ENCODE measurements at places on chromosomes 5 and 9.

GRCh38 chr9:18045326-18045725, 428.6 kb upstream of the ADAMTSL1 start:
- no peak for DNase-seq

DNA sequence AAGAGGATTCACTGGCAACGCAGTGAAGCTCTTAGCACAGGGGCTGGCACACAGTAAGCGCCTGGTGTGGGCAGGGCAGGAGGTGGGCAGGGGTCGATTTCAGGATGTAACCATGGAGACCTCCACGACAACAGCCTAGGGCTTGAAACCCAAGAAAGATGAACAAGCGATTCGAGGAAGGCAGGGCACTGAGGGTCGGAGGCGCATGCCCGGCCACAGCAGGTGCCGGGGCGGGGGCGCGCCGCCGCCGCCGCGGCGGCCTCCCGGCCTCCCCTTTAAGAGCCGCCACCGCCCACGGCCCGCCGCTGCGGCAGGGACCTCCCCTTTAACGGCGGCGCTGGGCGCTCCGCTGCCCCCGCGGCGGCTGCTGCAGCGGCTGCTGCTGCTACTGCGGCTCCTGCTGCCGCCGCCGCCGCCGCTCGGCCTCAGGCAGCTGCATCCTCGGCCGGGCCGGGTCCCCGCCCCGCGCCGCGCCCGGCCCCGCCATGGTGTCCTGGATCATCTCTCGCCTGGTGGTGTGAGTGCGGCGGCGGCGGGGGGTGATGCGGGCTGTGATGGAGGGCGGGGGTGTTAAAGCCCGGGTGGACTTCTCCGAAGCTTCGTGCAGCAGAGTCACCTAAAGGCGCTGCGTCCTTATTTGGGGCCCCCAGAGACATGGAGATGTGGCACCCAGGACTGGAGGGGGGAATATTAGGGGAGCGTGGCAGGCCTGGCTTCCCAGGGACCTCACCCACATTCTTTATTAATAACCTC, at the start of gene REEP2:
TSS of gene REEP2 (plus strand) at position 334 of the 753 bp plus-strand sequence. CDS start at position 486, 152 bp downstream.
- peak; percentile 55 for DNase-seq

- DNase-seq = no peak
Measured at GRCh38 chr5:36168737-36169136, 16.8 kb downstream of the SKP2 start.

- DNase-seq = no peak
Measured at GRCh38 chr5:75363726-75364495, 26.9 kb downstream of the HMGCR start.

GRCh38 chr5:140488914-140489313, 58.5 kb upstream of the EIF4EBP3 start:
- DNase-seq = no peak

DNA sequence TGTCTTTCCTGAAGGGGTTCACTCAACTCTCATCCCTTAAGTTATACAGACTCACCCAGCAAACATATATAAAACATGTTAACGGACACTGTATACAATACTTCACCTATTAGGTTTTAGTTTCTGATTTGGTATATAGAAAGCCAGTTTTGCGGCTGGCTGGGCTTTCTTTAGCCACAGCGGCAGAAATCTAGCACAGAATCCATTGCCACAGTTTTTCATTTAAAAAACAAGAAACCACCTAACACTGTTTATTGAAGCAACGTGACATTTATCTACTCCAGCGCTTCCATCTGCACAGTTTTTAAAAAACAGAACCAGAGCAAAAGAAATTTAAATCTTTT, 67.3 kb downstream of the SNX30 start:
- no peak for DNase-seq

DNA sequence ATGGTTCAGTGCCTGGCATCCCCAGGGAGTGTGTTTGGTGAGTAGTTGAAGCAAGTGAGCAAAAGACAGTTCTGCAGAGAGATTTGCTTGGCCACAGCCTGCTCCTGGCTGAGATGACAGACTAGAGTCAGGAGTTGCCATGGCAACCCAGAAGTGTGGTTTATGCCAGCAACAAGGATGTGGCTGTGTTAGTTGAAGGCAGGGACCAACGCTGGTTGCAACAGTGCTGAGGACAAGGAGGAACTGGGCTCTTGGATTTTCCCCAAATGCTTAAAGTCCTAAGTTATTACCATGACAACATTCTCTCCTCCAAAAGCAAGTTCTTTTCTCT, 2.7 kb downstream of the NXNL2 start:
- DNase-seq = peak; percentile 39

DNA sequence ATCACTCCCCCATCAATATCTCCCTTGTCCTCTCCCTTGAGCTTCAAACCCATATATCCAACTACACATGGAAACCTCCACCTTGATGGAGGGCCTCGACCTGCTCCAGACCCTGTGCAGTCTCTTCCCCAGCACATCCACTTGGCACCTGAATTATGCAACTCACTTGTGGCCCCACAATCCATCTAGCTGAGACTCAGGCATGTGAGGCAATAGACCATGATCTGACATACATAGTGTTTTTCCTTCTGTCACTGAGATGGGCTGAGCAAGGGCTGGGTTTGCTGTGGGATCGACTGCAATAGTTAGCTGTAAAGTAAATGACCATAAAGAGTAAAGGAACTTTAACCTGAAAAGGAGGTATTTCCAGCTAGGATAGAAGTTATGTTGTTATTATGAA, 172.9 kb upstream of the RAD23B start:
- no peak for DNase-seq

DNA sequence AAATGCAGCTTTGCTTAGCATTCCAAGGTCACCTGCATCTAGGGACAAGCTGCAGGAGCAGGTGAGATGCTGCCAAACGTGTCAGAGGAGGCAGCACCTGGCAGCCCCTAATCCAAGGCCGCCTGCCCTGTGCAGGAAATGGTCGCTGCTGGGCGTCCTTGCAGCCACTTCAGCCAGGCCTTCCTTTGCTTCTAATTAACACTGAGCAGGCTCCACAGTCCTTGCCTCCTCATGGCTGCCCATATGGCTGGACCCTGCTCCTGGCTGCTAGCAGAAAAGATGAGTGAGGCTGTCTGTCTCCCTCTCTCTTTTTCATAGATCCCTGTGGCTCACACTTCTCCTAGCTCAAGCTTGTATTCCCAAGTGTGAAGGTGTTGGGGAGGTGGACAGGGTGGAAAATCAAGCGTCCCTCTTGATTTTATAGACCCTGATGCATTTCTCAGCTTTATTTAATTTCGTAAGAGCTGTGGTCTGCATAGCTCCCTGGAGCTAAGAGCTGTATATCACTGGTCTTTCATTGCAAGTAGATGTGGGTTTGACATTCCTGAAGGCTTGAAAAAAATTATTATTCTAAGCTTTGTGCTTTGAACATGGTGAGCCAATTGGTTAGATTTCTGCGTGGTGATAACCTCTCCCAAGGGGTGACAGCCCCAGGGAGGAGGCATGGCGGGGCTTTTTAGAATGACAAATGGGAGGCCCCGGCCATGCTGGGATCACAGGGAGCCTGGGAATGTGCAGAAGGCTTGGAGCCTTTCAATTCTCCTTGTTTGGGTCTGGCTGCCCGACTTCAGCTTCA, 193.8 kb downstream of the SLIT3 start:
- DNase-seq = no peak

- DNase-seq = no peak
Measured at GRCh38 chr5:120678279-120678678, 214.2 kb downstream of the PRR16 start.

DNA sequence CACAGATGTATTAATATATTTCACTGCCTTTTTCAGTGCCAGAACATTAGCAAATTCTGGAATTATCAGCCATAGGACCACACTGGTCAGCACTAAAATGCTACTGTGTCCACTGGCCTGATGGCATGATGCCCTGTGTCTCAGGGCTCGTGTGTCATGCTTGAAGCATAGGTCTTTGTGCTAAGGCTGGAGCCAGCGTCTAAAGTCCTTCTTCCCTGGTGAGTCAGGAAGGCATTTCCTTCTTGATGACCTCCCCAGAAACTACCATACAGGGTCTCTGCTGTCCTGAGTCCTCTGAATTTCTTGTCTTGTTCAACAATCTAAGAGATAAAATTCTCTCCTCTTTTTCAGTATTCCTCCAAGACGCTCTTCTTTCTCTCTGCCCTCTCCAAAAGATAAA, 489.9 kb downstream of the PSAT1 start:
- no peak for DNase-seq

DNA sequence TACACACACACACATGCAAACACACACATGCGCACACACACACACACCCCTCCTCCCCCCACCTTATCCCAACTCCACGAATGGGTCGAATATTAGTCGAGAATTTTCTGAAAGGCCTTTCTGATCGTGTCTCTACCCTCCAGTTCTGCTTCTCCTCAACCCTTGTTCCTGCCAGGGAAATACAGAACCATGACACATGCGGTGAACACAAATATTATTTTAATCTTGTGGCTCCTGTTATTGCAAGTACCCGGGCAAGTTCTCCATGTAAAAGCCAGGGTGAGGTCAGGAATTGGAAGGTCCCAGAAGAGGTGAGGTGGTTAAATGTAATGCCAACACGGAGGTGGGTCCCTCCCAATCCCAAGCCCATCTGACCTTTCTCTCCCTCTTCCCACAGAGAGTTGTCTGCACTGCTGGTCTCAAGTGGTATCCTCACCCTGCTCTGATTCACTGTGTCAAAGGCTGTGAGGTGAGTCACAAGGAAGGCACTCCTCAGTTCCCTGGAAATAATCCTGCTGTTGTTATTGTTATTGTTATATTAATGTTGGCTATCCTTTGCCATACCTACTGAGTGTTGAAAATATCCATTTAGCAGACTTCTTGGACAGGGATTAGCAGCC, 223.7 kb downstream of the PAPPA start:
- no peak for DNase-seq

GRCh38 chr5:39712316-39713249, 287.8 kb upstream of the DAB2 start:
- DNase-seq = no peak

DNA sequence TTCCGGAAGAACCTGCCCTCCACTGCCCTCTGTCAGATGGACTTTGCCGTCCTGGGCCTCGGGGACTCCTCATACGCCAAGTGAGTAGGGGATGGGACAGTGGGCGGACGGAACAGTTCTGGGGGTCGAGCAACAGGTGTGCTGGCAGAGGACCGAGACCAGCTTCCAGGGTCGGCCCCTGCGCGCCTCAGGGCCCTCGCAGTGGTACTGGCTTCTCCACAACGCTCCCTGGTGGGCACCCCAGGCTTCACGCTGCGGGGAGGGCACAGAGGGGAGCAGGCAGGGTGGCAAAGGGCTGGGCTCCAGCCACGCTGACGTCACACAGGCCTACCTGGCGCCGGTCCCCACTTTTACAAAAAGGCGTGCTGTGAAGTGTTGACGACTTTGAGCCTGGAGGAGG, 7.0 kb downstream of the NDOR1 start:
- DNase-seq = no peak

DNA sequence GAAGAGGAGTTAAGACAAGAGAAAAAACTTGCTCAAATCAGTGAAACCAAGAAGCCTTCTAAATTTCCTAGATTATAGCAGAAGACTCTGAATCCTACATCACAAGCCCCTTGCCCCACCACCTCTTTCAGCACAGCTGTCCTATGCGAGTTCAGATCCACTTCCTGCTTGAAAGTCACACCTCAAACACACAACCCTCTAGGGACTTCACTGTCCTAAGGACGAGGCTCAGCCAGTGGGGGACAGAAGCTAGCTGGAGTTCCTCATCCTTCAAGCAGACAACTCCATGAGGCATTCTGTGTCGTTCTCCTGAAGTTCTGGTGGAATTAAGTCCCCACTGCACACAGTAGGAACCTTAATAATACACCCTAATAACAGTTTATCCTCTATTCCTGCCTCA, 44.3 kb downstream of the NRG2 start:
- no peak for DNase-seq

DNA sequence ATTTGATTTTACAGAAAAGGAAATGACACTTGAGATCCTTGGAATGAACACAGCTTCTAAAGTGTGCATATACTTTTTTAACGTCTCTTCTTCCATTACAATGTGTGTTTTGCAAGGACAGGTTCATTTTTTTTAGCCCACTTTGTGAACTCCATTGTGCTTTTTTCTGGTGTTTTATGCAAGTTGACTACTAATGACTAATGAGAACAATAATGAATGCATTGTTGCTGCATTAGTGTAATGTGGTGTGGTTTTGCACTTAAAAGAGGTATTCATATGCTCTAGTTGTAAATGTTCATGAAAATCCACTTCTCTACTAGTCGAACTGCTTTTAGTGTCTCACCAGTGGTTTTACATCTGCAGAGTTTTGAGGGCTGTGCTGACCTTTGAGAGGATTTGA, 93.6 kb downstream of the UHRF2 start:
- no peak for DNase-seq

DNA sequence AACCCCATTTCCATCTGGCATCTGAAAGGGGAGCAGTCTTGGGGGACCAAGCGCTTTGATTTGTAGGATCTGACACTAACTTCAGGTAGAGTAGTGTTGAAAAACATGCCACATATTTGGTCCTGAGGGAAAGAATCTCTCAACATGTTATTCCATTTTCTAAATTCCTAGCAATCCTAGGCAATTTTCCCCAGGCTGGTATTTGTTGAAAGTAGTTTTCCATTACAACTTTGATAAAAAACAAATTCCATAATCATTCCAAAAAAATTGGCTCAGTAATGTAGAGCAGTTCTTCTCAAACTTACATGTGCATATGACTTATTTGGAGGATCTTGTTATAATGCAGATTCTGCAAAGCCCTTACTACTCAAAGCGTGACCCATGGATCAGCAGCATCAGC, 477.9 kb downstream of the ACTL7B start:
- DNase-seq = no peak

GRCh38 chr9:82052081-82052480, 63.5 kb downstream of the SPATA31D1 start:
- DNase-seq = no peak

GRCh38 chr5:82259172-82259800, 18.9 kb downstream of the RPS23 start:
- no peak for DNase-seq

DNA sequence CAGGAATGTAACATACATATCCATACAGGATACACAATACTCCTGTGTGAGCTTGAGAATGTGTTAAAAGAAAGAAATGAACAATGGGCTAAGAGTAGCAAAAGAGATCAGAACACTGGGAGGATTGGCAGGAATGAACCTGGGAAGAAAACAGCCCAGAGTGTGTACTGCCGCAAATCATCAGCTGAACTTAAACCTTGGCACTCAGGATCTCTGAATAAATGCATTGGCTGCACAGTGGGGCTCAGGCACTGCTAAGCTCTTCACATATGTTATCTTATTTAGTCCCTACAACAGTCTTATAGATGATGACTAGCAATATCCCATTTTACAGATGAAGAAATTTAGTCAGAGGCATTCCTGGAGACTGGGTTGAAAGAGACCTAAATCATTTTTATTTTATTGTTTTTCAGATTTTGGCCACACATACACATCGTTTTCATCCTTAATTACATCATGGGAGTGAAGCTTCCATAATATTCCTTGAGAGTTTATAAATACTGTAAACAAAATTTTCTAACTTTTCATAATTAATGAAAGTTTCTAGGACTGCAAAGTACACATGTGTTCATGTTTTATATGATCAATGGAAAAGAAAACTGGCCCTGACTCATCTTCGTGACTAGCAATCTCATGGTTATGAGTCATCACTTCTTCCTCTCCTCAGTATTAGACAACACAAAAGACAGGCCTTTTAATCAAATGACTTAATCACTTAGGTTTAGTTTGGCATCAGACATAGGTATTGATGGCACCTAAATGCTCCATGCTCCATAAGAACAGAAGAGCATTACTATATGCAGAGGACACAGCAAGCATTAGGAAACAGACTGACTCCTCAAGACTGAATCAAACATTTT, 59.2 kb downstream of the CDH18 start:
- no peak for DNase-seq

GRCh38 chr9:95499847-95500246, 16.9 kb downstream of the PTCH1 start:
- no peak for DNase-seq

GRCh38 chr9:77022783-77023440, 3.5 kb downstream of the FOXB2 start:
- no peak for DNase-seq

GRCh38 chr5:93193431-93194347, 387.3 kb downstream of the NR2F1-AS1 start:
- DNase-seq = no peak
